Hypothalamus (tissue), 51 donors: ENCODE measurements at places on chromosomes 3 and 15.

DNA sequence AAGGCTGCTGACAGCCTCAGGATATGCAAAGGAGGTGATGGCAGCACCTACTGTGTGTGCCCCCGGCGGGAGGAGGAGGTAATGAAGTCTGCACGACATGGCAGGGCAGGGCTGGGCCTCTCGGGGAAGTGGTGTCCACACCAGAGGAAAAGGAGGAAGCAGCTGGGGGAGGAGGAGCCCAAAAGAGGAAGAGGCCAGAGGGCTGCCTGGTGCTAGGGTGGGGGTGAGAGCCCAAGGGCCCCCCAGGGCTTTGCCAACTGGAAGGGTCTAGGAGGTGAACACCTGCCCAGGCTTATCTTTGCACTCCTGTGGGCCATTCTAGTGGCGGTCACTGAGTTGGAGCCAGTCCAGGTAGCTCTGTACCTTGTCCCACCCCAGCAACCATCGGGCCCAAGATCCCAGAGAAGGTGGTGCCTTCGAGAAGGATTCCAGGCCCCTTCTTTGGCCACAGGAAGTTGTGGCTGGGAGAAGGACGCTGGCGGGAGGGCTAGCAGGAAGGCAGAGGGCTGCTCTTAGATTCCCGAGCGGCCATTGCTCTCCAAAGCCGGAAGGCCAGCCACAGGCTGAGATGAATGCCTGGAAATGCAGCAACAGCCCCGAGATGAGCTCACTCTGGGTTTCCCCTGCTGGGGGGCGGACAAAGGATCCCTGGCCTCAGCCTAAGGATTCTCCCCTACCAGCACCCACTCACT lies 7.0 kb downstream of the GNAI2 start:
- DNase-seq: peak; percentile 59

DNA sequence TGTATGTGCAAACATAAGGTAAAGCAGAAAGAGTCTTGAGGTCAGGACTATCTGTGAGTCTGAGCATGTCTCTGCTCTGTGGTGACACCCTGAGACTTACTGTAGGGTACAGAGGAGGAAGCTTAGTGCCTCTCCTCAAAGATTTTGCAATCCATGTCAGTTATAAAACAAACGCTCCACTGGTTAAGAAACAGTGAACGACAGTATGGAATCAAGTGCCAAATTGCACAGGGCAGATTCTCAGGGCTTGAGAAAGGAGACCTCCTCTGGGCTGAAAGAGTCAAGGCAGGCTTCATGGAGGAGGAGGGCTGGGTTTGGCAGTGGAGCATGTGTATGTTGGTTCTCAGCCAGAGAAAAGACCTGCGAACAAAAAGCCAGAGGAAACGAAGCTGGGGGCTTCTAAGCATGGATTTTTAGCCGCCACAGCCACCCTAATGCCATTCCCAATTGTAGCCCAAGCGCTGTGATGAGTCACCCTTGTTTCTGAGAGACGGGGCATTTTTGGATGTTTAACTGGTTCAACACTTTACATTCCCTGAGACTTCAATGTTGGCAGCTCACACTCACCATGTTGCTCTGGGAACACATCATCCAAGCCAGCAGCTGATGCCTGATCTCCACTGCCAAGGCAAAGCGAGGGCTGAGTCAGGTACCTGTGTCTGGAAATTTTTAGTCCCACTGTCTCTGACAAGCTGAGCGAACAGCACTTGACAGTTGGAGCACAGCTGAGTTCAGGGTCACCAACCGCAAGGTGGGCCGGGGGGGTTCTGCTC lies 3.4 kb upstream of the DGKG start:
- no peak for DNase-seq

GRCh38 chr3:184241447-184242296 lies 7.1 kb downstream of the ALG3 start:
- no peak for DNase-seq

- DNase-seq: no peak
Measured at GRCh38 chr3:184712248-184713039, 580 bp upstream of the MAGEF1 start.

- peak; percentile 79 for DNase-seq
Measured at GRCh38 chr15:73051391-73051806, 864 bp upstream of the NEO1 start.

DNA sequence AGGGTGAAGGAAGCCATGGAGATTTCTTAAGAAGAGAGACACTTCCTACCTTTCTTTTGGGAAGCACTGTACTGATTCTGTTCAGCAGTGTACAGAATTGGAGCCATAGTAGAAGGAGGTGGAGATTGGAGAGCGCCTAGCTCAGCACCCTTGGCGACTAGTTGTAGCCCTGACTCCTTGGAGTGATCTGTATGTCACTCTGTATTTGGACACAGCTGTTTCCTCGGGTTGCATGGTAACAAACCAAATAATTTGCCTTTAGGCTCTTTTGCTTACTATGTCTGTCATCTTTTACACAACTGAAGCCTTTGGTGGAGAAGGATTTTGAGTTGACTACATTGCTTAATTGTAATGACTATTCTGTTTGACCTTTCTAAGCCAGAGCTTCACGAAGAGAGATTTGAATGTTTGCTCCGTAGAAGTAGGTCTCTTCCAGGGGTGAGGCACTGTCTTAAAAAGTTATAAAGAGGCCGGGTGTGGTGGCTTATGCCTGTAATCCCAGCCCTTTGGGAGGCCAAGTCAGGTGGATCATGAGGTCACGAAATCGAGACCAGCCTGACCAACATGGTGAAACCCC lies 77.1 kb downstream of the AKAP13 start:
- no peak for DNase-seq

DNA sequence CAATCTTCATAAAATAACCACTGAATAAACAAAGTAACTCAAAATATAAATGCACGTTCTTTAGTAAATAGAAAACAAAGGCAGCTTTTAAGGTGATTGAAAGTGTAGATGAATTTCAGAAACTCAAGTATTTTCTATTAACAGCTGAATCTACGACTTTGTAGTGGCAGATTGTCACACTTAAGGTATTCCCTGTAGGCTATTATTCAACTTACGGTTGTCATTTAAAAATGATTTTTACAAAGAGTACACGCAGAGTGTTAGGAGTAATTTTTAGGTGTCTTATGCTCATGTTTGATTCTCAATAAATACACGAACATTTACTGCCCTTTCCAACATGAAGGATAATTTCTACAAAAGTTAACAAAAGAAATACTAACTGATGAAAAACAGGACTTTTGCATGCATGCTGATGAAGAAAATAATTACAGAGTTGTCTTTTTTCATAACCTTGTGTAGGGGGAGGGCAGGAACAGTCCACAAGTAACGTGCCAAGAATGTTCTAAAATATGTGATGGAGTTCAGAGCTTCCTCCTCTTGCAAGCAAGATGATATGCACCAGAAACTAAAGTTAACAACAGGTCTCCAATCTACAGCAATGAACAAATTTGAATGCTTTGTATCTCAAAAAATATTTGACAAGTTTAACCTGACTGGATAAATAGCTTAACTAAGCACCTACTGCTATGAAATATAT lies 16.7 kb downstream of the DCBLD2 start:
- DNase-seq: no peak

DNA sequence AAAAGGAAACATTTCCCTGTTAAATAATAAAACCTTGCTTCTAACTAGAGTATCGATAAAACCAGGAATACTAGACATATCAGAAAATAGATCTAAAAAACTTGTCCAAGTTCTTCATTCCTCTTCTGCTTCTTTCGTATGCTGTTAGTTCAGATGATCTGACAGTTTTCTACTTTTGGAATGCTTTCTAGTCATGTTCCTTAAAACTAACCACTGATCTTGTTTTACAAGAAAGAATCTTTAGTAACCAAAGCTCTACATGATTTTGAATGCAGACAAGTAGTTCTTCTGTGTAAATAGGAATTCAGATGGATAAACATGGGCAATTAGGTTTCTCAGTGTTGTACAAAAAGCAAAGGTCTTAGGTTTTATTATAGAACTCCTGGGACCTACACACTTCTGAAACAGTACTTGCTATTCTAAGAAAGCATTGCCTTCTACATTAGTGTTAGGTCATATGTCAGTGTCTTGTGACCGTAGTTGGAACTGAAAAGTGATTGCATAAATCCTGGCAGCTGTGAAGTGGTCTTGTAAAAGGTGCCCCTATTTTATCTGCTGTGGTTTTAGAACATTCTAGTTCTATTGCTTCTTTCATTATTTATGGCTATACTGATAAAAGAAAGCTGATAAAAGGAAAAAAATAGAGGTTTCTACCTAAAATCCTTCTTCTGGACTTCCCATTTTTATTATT lies 40.7 kb downstream of the SNRK start:
- DNase-seq: no peak

GRCh38 chr3:81929697-81930096 lies 168.3 kb upstream of the GBE1 start:
- no peak for DNase-seq

GRCh38 chr3:113086560-113087461 lies 96.0 kb downstream of the GTPBP8 start:
- DNase-seq: no peak

DNA sequence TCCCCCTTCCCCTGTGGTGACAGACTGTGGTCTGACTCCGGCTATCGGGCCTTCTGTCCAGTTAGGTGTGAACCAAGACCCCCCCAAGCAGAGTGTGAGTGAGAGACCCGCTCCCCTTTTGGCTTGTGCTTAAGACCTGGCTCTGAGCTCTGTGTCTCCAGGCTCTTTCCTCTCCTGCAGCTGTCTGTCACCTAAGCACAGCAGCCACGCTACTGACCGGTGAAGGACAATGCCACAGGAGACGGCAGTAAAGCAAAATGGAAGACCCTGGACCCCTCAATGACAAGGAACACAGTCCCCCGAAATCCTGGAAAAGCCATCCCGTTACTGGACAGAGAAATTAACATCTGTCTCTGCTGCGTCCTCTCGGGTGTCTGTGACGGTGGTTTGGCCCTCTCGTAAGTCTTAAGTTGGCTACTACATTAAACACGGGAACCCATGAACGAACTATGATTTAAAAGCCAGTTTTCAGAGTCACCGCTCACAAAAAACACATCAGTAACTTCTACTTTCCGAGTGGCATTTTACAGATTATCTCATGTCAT lies 53.7 kb downstream of the CHSY1 start:
- no peak for DNase-seq
